AG09309 (cell line): ENCODE measurements at places on chromosomes 3 and 15.

GRCh38 chr15:66742286-66742685 is 40.2 kb downstream of the SMAD6 start:
- no peak for DNase-seq

- DNase-seq, result no peak
Measured at GRCh38 chr15:72809329-72809728, 25.8 kb upstream of the ADPGK start.

- no peak for DNase-seq
Measured at GRCh38 chr3:22732641-22733040, 470.5 kb upstream of the UBE2E2 start.

DNA sequence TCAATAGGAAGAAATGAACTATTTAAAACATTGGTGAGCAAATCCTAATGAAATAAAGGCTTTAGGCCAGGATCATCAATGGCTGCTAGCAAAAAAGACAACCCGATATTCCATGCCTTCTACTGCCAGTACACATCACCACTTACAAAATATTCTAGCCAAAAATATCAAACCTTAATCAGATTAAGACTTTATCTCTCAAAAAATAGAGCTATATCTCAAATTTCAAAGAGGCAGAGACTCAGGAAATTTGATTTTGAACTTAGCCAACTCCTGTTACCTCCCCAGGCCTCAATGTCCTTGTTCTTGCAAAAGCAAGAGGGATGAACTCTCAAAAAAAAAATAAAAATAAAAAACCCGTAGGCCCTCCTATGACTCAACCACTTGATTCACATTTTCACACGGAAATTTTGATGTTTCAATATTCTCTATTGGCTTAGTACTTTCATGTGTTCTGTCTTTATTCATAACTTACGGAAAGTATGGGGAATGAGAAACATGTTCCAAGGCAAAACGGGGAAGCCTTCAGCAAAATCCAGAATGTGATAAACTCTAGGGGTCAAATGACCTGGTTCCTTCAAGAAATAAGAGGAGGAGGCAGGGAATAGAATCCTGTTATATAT is 273.3 kb upstream of the ZPLD1 start:
- no peak for DNase-seq

- DNase-seq, result no peak
Measured at GRCh38 chr3:67550541-67550940, 103.9 kb downstream of the SUCLG2 start.

DNA sequence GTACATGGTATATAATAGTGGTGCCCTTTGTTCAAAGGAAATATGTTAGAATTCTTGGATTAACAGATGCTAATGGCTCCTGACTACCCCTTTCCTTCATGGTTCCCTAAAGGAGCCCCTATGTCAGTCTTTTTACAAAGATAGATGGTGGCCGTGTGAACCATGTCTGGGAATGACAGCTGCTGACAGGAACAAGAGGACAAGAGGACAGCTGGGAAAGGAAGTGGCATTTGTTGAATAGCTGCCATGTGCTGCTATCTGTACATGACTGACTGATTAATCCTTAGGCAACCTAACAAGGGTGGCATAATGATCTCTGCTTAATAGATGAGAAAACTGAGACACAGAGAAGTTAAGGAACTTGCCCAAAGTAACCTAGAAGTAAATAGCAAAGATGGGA is 321.7 kb downstream of the ZNF621 start:
- no peak for DNase-seq

DNA sequence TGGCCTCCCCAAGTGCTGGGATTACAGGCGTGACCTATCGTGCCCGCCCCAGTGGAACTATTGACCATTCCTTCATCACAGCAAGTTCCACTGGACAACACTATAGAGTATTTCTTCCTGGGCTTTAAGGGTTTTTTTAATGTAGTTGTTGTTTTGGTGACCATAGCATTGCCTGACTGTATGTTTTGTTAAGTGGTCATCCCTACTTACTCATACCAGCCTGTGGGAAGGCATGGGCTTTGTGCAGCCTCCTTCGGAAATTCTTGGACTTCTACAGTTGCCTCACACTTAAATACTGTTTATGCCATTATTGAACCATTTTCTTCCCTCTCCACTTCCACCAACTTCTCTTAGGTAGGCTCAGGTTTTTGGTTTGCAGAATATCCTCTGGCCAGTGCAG is 19.9 kb upstream of the ALPK3 start:
- peak; percentile 29 for DNase-seq

GRCh38 chr3:88434001-88434400 is 284.2 kb downstream of the C3orf38 start:
- DNase-seq, result no peak

- no peak for DNase-seq
Measured at GRCh38 chr3:14332392-14332791, 70.0 kb upstream of the SLC6A6 start.

DNA sequence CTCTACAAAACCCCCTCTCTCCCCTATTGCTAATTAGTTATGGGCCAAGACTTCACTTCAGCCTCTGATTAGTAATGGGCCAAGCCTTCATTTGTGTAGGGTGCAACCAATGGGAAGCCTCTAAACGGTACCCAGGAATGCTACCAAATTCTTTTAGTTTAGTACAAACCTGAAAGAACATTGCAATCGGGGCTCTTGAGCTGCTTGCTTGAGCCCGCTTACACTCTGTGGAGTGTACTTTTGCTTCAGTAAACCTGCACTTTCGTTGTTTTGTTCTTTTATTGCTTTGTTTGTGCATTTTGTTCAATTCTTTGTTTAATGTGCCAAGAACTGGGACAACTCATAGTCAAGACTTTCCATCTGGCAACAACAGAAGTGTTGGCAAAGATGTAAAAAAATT is 26.2 kb downstream of the DNAAF4 start:
- no peak for DNase-seq

GRCh38 chr15:43881944-43882343 is 55.1 kb downstream of the WDR76 start:
- no peak for DNase-seq

GRCh38 chr15:65254758-65255157 is 31.9 kb downstream of the PARP16 start:
- DNase-seq, result no peak

DNA sequence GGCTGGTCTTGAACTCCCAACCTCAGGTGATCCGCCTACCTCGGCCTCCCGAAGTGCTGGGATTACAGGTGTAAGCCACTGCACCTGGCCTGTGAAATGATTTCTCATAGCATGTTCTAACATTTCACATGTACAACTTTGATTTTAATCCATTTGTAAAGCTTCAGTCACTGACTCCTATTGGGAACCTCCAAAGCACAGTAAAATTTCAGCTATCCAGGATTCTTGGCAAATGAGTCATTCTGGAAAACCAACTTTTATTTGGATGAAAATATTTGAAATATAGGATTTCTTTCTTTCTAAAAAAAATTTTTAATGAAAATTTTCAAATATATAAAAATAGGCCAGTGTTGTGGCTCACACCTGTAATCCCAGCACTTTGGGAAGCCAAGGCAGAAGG is 2.7 kb upstream of the LMAN1L start:
- no peak for DNase-seq

DNA sequence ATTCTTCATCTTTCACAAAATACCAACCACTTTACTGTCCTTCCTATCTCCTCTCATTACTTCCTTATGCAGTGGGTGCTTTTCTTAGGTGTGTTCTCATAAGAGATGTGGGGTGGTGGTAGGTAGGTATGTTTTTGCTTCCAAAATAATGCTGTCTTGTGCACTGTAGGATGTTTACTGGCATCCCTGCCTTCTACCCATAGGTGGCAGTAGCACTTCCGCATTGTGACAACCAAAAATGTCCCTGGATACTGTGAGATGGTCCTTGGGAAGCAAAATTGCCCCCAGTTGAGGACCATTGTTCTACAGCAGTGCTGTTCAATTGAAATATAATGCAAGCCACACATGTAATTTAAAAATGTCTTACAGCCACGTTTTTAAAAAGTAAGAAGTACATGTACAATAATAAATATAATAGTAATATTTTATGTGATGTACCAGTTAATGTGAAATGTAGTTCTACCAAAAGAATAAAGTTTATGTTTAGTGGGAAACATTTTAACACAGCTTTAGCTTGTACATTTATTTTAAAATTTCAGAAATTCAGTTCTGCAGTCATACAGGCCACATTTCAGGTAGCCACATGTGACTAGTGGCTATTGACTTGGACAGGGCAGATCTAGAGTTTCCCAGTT is 75.2 kb downstream of the NEO1 start:
- DNase-seq, result no peak

DNA sequence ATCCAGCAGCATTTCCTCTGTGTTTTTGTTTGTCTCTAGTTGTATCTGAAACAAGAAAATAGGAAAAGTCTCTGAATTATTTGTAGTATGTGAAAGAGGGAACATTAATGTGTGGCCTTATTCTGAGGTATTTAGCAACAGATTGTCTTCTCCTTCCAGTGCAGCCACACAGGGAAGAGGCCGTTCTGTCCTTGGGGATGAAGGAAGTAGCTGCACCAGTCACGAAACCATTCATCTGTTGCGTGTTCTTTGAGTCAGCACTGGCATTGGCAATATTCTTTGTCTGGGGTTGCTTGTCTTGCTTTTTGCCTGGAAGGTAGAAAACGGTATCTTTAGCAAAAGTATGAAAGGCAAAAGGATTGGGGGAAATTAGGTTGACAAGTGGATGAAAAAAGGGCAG is 91.6 kb downstream of the CDIN1 start:
- DNase-seq, result no peak

DNA sequence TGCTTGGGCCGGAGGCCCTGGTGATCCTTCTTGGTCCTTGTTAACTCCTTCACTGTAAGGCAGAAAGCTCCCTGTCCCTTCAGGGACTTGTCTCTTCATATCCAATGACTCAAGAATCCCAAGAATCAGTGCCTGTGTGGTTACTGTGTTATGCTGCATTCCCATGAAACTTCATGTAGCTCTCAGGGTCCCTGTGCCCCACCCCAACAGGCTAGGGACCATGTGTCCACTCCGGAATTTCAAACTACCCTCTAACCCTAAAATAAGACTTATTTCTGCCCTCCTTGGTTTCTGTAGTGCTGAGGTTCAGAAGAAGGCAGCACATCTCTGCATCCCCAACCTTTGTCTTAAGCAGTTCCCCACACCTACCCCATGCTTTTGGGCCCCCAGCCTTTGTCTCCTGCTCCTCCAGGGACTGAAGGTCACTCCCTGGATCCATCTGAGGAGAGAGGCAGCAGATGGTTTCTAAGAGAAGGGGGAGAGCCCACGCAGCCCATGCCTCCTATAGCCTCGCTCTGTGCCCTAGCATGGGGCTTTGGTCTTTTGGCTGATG is 531 bp upstream of the MAP1A start:
- DNase-seq, result no peak

DNA sequence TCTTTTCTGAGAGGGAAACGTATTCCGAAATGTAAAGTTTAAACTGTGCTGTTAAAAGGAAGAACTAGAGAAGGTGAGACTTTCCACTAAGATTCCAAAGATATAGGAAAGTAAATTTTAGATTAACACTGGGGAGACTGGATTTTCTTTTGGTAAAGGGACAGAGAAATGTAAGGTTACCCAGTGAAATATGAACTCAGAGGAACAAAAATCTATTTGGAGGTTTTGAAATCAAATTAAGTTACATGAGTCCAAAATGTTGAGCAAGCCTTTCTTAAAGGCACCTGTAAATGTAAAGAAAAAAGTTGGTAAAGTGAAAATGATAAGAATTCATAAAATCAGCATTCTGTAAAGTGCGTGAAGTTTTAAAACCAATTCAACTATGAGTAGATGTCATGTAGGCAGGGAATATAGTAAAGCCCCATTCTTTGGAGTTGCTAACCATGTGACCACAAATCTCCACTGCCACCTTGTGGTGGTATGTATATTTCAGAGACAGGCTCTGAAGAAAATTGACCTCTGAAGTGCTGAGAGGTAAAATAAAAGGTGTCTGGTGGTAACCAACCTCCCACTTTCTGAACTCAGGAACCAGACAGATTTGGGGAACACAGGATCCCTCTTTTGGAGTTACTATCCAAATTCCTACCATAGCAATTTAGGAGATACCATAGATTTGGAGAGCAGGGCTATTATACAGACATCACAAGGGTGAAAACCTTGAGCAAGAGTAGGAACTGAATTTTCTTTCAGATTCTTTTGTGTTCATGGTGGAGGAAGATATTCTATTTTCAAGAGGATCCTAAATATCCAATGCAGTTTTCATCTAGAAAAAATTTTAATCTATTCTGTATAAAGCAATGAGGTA is 215.3 kb downstream of the ROBO2 start:
- peak; percentile 13 for DNase-seq

GRCh38 chr3:70684701-70685100 is 372.3 kb upstream of the MDFIC2 start:
- DNase-seq, result no peak

DNA sequence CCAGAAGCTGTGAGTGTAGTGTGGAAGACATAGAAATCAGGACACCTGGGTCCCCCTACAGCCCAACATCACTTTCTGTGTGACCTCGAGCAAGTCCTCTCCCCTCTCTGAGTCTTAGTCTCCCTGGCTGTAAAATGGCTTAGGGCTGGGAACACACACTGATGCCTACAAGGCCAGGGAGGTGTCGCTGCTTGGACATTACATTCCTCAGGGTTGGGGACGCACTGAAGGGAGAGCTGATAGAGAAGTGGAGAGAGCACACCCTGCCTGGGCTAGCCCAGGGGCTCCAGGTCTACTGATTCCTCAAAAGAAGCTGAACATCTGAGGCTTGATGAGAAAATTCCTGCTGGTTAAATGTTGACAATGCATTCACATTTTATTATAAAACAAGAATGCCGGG is 6.3 kb upstream of the ALAS1 start:
- DNase-seq, result no peak

GRCh38 chr3:80970292-80970691 is 791.2 kb downstream of the GBE1 start:
- DNase-seq, result no peak

DNA sequence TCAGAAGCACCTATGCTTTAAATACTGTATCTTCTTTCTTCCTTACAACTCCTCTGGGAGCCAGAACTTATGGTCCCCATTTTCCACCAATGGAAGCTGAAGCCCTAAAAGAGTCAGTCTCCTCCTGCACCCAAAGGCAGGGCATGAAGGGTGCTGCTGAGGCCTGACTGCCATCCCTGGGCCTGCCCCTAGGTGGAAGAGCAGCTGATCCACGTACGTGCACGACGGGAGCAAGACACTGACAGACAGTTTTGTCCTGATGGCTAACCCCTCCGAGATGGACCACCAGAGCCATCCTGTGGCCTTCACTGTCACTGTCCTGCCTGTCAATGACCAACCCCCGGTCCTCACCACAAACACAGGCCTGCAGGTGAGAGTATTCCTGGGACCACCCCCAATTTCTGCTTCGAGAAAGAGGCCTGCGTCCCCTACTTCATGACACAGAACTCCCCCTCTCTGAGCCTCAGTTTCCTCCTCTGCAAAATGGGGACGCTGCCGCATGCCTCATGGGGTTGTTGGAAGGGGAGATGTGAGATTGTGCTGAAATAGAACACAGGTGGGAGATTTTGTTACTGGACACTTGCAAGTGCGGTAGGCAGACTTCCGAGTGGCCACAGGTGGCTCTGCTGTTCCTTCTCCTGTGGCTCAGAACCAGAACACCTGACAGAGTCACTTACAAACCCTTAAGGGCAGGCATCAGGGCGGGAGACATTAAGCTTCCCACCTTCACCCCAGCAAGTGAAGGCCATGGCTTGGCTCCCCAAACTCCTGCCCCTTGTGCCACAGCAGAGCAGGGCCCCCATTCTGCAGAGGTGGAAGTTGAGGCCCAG is 175.4 kb downstream of the TBC1D2B start:
- DNase-seq, result no peak

GRCh38 chr15:31440754-31441311 is 114.2 kb downstream of the KLF13 start:
- no peak for DNase-seq

- no peak for DNase-seq
Measured at GRCh38 chr15:40594429-40594836, 384 bp downstream of the KNL1 start.

GRCh38 chr3:118987477-118987876 is 47.2 kb downstream of the IGSF11 start:
- DNase-seq, result peak; percentile 2
